ENCODE measurements at places on chromosomes 13 and 19.
A peak's percentile ranks its signal among the peaks of the same experiment; 100 is the strongest.

GRCh38 chr19:5831159-5831558, 8.3 kb downstream of the FUT6 start:
- DNase-seq, result no peak

DNA sequence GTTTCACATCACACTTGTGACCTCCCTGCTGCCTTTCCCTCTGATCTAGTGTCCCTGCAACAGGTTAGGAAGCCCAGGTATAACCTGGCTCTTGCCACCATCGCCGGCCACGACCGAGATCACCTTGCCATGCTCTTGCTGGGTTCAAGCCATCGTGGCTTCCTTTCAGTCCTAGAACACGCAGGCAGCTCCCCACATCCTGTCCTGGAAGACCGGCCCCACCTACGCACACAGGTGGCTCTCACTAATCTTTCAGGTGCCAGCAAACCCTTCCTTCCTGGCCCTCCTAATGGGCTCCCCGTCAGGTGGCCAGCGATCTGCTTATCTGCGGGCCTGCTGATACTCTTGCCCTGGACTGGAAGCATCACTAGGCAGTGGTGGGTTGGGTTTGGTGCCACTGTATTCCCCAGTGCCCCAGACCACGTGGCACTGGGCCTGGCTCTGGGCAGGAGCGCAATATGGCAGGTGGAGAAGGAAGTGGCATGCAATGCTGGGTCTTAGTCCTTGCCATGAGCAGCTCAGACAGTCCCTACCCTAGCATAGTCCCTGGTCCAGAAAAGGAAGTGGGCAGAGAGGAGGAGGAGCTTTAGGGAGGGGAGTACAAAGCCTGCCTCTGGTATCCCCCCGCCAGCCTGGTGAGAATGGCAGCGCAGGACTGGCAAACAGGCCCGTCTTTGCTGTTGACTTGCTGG, 11.8 kb downstream of the PPP1R37 start:
- DNase-seq, result peak; percentile 27

- no peak for DNase-seq
Measured at GRCh38 chr13:109036078-109036780, 406.8 kb downstream of the MYO16 start.

- DNase-seq, result no peak
Measured at GRCh38 chr19:50663482-50663790, 14.2 kb downstream of the C19orf81 start.

DNA sequence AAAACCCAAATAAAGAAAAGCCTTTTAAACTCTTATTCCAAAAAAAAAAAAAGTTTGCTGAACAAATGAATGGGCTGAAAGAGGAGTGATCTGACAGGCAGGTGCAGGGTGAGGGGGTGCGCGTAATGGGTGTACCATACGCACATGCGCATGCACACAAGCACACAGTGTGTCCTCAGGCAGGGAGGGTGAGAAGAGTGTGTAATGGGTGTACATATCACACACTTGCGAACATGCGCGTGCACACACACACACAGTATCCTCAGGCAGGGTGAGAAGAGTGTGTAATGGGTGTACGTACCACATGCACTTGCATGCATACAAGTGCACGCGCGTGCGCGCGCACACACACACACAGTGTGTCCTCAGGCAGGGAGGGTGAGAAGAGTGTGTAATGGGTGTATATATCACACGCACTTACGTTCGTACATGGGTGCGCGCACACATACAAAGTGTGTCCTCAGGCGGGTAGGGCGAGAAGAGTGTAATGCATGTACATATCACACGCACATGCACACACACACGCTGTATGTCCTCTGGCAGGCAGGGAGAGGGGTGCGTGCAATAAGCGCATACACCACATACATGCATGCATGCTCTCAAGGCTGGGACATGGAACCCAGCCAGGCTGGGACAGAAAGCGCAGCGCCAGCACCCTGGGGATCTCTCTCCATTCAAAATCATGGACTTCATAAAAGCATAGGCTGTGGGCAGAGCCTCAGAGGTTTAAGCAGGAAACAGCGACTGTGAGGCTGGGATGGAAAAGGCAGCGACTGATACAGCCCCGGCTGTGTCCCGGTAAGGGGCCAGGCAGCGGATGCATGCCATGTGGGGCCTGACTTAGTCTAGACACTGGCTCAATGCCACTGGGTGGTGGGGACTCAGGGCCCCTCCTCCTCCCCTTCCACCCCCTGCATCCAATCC, 70.4 kb downstream of the CEBPG start:
- no peak for DNase-seq

GRCh38 chr19:41398050-41398418, 416 bp downstream of the BCKDHA start:
- no peak for DNase-seq

DNA sequence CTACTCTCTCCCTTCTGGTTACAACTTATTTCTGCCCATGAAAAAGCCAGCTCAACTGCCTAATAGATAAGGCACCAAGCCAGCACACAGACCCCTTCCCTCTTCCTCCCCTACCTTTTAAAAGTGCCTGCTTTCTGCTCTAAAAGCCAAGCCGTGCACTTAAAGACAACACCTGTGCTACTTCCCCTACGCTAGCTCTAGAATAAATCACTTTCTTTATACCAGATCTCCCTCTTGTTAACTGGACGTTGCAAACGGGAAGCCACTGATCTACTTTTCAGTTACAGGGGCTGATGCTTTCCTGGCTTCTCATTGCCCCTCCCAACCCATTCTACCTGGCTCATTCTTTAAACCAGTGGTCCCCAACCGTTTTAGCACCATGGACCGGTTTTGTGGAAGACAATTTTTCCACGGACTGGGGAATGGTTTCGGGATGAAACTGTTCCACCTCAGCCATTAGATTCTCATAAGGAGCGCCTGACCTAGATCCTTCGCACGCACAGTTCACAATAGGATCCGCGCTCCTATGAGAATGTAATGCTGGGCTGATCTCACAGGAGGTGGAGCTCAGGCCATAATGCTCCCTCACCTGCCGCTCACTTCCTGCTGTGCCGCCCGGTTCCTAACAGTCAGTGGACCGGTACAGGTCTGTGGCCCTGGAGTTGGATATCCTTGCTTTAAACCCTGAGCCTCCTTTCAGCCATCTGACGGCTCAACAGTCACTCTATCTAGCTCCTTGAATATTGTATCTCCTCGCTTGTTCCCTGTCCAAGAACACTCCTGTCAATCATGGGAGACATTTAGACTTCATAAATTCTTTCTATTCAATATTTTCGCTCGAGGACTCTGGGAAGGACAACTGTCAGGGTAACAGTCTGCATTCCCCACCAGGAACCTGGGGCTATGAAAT, 841 bp upstream of the ZNF223 start:
- DNase-seq, result peak; percentile 45

DNA sequence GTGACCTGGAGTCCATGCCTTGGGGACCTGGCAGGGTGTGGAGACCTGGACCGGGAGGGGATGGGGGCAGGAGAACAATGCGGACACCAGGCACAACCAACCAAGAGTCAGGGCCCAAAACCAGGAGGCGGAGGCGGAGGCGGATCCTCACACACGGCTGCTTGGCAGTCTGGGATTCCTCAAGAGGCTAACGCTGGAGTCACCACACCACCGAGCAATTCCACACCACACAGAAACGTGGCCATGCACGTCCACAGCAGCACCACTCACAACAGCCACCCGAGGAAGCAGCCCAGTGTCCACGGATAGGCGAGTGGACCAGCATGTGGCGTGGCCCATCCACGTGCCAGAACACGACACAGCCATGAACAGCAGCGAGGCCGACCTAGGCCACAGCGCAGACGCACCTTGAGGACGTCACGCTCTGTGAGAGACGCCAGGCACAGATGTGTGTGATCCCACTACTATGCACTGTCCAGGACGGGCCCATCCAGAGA, 17.7 kb downstream of the SBNO2 start:
- DNase-seq, result no peak

- DNase-seq, result no peak
Measured at GRCh38 chr19:3699741-3700241, 477 bp downstream of the PIP5K1C start.

DNA sequence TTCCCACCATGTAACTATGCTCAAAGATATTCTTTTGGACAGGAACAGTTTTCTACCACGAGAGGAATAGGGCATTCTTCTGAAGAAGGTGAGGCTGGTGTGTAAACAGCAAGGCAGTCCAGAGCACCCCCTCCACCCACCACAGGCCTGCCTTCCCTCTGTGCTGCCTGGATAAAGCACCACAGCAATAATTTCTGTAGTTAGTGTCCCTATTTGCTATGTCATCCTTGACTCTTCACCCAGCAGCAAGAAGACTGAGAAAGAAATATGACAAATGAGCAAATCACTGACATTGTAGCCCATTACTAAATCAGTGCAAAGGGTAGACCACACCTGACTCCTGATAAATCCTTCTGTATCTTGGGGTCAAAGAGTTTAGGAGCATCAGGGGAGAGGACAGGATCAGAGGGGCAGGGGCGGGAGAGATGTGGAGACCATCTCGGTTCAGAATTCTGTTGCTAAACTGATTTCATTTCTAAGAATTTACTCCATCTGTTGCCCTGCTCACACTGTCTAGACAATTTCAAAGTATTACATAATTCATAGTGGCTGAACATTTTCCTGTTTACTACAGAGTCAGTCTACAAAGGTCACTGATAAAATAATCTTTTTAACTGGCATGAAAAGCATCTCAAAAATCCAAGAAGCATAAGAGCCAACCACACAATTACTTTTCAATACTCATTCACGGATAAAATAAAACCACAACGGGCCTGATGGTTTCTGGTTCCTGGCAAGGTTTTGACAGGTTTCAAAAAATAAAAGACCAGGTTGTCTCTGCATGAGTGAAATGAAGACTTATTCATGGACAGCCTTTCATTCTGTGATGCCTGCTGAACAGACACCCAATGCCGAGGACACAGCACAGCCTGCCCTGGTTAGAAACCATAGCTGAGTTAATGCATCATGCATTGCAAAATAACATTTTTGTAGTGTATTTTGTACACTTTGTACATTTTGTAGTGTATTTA, 88.4 kb upstream of the IRS2 start:
- DNase-seq, result no peak

- no peak for DNase-seq
Measured at GRCh38 chr13:35731471-35731870, 255.0 kb upstream of the MAB21L1 start.

GRCh38 chr13:107835339-107836018, 379.9 kb downstream of the LIG4 start:
- no peak for DNase-seq

- DNase-seq, result no peak
Measured at GRCh38 chr19:3968556-3969434, 2.1 kb downstream of the DAPK3 start.

DNA sequence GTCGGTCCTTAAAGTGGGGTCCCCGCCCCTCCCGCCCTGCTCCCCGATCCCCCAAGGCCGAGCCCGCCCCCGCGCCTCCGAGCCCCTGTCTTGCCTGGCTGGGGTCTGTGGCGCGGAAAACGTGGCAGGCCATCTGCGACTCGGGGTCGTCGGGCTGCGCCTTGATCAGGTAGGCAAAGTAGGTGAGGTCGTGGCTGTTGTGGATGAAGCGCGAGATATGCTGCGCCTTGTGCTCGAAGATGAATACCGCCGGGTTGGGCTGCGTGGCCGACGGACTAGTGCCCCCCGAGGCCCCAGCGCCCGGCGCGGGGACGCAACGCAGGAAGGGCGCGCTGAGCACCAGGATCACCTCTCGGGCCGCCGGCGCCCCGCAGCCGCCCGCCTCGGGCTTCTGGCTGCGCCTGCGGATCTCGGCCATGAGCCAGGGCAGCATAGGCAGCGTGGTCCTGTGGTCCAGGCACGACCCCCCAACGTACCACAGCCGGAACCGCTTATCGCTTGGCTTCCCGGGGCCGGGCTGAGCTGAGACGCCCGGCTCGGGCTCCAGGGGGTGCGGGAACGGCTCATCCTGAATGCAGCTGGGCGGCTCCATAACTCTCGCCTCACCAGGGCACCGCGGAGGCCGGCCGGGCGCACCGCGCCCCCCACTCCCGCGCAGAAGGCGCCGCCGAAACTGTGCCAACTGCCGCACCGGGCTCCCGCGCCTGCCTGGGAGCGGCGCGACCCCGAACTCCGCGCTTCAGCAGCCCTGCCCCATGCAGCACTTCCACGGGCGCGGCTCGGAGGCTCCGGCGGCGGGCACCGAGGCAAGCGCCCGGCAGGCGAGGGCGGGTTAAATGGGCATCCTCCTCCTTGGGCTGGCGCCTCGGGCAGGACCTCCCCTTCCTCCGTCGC, 546 bp downstream of the TBC1D4 start:
- peak; percentile 5 for DNase-seq

DNA sequence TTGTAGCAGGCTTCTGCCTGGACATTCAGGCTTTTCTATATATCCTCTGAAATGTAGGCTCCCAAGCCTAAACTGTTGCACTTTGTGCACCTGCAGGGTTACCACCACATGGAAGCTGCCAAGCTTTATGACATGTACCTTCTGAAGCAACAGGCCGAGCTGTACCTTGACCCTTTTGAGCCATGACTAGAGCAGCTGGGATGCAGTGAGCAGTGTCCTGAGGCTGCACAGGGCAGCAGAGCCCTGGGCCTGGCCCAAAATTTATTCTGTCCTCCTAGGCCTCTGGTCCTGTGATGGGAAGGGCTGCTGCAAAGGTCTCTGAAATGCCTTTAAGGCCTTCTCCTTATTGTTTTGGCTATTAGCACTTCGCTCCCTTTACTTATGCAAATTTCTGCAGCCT, 23.5 kb upstream of the CD177 start:
- no peak for DNase-seq

GRCh38 chr13:49216334-49216733, 3.8 kb upstream of the MLNR start:
- no peak for DNase-seq

- DNase-seq, result no peak
Measured at GRCh38 chr13:73940098-73940497, 194.1 kb downstream of the KLF12 start.

DNA sequence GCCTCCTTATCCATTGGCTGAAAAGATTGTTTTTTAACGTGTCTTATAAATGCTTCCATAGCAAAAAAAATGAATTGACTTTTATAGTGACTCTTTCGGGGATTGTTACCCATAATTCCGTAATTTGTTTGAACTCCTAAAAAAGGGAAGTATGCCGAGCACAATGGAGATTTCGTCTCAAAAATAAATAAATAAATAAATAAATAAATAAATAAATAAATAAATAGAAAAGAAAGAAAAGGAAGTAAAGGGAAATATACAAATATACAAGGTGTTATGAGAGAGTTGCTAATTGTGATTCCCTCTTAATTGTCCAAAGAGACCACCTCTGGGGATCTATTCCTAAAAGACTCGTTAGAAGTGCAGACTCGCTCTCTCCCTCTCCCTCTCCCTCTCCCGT, 16.9 kb downstream of the OR2Z1 start:
- DNase-seq, result no peak

GRCh38 chr13:31261241-31261640, 61.5 kb downstream of the B3GLCT start:
- no peak for DNase-seq

DNA sequence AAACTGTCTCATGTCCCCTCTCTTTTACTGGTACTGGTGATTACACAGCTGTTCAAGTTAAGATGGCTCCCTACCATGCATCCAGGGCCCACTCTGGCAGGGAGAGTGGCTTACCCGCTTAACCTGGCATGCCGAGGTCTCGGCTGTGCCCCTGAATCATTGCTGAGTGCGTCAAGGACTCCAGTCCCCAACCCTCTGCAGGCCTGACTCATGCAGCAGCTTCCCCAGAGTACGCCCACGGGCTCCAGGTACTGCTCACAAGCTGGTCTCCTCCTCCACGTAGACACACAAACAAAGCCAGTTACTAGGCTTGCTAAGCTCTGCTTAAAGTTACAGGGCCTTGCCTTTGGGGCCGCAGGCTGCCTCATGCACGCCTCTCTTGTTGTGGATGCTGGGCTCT, 447.4 kb downstream of the COG6 start:
- DNase-seq, result peak; percentile 74

- no peak for DNase-seq
Measured at GRCh38 chr13:28527629-28528028, 32.7 kb upstream of the FLT1 start.

- no peak for DNase-seq
Measured at GRCh38 chr13:108305655-108306054, 36.1 kb downstream of the TNFSF13B start.

Data from CD4-positive, alpha-beta T cell treated with Interleukin-17A for 4 hours (primary cell).